AG04450 (cell line): ENCODE measurements at places on chromosomes 3 and 15.

- no peak for DNase-seq
Measured at GRCh38 chr15:39583596-39584265, 2.9 kb downstream of the THBS1 start.

GRCh38 chr3:35184775-35185174, 454.6 kb upstream of the ARPP21 start:
- DNase-seq, result no peak

- DNase-seq, result no peak
Measured at GRCh38 chr3:169179321-169179720, 484.2 kb downstream of the MECOM start.

GRCh38 chr15:75193272-75193671, 8.4 kb upstream of the C15orf39 start:
- DNase-seq, result no peak

GRCh38 chr3:5304789-5305683, 117.5 kb downstream of the EDEM1 start:
- no peak for DNase-seq

DNA sequence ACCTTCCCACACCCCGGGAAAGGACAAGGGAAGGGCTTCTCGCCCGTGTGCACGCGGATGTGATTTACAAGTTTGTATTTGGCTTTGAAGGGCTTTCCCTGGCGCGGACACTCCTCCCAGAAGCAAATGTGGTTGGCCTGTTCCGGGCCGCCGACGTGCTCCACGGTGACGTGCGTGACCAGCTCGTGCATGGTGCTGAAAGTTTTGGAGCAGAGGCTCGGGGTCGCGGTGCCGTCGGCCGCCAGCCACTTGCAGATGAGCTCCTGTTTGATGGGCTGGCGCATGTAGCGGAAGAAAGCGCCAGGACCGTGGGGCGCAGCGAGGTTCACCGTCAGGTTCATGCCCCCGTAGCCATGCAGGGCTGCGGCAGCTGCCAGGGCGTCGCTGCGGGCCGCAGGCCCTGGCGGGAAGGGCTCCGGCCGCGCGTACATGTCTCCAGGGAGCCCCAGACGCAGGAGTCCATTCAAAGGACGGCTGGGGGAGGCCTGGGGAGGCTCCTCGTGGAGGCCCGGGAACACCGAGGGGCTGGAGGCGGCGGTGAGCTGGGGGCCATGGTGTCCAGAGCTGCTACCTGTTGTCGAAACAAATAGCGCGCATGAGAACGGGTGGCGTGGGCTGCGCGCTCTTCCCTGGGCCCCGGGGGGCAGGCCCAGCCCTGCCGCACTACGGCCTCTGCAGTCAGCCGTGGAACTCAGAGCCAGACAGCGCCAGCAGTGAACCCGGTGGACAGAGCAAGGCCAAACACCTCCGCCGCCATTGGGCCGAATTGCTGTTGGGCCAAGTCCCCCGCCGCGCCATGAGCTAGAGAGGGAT, 10.2 kb downstream of the ZIC4 start:
- no peak for DNase-seq

- DNase-seq, result no peak
Measured at GRCh38 chr3:52407779-52408178, 37.1 kb downstream of the SEMA3G start.

GRCh38 chr3:13509059-13509815, 29.1 kb downstream of the HDAC11 start:
- DNase-seq, result no peak

DNA sequence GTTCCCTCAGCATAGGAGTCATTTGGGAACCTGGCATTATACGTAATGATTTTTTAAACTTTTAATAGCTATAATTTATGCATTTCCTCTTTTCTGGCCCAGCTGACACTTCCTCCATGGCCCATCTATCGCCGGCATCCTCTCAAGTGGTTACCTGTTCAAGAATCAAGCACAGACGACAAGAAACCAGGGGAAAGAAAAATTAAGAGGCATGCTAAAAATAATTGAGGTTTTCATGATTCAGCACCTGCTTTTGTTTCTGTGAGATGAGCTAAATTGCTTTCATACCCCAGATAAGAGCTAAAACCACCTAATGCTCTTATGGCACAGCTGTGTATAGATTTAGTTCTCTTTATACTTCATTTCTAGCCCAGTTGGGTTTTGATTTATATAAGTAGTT, 1.7 kb downstream of the SPCS1 start:
- DNase-seq, result no peak

DNA sequence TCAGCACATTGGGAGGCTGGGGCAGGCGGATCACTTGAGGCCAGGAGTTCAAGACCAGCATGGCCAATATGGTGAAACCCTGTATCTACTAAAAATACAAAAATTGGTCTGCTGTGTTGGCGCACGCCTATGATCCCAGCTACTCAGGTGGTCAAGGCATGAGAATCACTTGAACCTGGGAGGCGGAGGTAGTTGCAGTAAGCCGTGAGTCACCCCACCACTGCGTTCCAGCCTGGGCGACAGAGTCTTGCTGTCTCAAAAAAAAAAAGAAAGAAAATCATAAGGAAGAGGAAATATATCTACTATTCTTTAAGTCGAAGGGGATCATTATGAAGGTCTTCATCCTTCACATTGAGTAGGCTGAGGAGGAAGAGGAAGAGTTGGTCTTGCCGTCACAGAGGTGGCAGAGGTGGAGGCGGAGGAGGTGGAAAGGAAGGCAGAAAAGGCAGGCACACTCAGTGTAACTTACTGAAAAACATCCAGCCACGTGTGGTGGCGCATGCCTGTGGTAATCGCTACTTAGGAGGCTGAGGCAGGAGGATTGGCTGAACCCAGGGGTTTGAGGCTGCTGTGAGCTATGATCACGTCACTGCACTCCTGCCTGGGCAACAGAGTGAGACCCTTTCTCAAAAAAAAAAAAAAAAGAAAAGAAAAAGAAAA, 14.2 kb downstream of the CSK start:
- DNase-seq, result no peak

GRCh38 chr3:52771334-52771681, 568 bp upstream of the NEK4 start:
- DNase-seq, result no peak

DNA sequence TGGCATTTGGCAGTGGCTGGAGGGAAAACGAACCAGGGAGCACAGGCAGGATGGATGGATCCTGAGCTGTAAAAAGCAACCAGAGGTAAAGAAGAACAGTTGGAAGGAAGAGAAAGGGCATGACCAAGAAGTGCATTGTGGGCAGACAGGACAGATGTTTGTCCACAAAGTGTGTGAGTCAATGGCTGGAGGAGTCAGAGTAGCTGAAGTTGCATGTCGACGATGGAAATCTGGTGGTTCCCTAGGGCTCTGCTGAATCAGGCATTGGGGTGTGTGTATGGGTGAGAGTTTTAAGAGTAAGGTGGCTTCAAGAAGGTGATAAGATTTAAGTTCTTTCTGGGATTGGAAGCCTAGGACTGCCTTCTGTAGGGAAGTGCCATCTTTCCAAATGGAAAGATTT, 214.0 kb upstream of the BHLHE40 start:
- no peak for DNase-seq

GRCh38 chr3:16090706-16091105, 83.8 kb upstream of the GALNT15 start:
- no peak for DNase-seq

DNA sequence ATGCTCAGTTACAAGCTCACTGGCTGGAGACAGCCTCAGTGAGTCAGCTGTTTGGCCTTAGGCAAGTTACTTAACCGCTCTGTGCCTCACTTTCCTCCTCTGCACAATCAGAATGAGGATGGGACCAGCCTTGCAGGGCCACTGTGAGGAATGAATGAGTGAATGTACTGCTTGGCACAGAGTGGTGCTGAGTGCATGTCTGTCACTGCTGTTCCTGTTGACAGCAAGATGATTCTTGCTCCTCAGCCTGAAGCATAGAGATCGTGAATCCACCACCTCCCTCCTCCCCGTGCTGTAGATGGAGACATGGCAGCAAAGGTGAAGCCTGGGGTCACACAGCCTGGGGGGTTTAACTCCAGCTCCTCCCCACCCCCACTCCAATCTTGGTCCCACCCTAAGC, 14.6 kb upstream of the GRIP2 start:
- DNase-seq, result no peak

- no peak for DNase-seq
Measured at GRCh38 chr3:9930804-9931418, 2.7 kb upstream of the CRELD1 start.

GRCh38 chr15:90286678-90287077, 21.2 kb downstream of the NGRN start:
- DNase-seq, result no peak

DNA sequence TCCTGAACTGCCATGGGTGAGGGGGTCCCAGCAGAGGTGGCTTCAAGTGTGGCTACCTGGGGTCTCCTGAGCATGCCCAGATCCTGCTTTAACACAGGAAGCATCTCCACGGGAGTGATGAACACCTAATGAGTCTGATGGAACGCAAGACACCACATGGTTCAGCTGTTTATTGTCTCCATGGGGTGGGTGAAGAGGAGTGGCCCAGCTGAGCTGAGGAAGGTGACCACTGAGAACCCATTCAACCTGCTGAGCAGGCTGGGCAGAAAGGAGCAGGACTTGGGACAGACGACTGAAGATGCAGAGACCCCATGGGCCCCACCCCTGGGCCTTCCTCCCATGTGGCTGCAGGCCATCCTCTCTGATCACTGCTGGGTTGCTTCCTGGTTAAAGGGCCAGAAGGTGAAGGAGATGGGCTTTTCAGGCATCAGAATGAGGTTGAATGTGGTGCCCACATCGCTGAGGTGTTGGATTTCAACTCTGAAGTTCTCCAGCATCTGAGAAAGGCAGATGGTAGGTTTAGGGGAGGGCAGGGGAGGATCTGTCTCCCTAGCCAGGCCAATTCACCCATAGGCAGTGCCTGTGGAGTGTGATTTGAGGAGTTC, 29.7 kb downstream of the CYP11A1 start:
- no peak for DNase-seq

- no peak for DNase-seq
Measured at GRCh38 chr15:94535298-94536048, 304.1 kb downstream of the MCTP2 start.

GRCh38 chr15:79051941-79052731, 38.4 kb downstream of the RASGRF1 start:
- no peak for DNase-seq

GRCh38 chr3:98457543-98457942, 5.5 kb upstream of the OR5K1 start:
- DNase-seq, result no peak

DNA sequence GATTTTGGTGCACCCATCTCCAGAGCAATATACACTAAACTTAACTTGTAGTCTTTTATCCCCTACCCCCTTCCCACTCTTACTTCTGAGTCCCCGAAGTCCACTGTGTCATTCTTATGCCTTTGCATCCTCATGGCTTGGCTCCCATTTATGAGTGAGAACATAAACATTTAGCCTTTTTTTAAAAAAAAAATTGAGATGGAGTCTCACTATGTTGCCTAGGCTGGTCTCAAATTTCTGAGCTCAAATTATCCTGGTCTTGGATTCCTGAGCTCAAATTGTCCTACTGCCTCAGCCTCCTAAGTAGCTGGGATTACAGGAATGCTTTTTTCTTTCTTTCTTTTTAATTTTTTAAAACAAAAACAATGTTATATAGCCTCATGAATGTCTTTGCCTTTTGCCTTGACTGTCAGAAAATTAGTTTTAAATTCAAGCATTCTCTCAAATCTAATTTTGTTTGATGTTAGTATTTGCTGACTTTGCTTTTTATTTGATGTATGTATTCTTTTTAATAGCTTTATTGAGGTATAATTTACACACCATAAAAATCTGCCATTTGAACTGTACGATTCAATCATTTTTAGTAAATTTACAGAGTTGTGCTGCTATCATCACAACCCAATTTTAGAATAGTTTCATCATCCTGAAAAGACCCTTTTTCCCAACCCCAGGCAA, 46.9 kb downstream of the NFKBIZ start:
- no peak for DNase-seq

DNA sequence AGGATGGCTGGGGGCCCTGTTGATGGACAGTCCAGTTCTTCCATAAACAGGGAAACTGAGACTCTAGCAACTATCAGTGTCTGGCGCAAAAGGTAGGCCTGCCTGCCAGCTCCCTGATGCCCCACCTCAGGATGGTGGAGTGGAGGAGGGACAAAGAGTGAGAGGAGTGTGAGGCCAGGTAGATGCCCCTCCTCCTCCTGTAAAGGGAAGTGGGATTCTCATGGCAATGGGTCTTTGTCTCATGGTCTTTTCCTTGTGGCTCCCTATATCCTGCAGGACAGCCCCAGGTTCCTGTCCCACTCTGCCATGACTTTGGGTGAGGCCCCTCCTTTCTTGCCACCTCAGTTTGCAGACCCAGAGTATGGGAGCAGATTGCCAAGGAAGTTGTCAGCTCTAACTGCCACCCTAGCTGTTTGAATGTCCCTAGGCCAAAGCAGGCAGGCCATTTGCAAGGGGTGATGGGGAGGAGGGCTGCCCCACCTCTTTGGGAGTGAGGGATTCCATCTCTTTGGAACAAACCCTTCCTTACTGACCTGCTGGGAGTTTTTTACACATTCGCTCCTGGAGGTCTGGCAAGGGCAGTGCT, 2.8 kb upstream of the DNAH1 start:
- no peak for DNase-seq

GRCh38 chr15:63502843-63503738, 1.3 kb upstream of the USP3 start:
- DNase-seq, result peak; percentile 70

- DNase-seq, result no peak
Measured at GRCh38 chr3:62370112-62370857, 3.1 kb downstream of the FEZF2 start.

- no peak for DNase-seq
Measured at GRCh38 chr3:49456466-49456865, 13.6 kb upstream of the DAG1 start.

DNA sequence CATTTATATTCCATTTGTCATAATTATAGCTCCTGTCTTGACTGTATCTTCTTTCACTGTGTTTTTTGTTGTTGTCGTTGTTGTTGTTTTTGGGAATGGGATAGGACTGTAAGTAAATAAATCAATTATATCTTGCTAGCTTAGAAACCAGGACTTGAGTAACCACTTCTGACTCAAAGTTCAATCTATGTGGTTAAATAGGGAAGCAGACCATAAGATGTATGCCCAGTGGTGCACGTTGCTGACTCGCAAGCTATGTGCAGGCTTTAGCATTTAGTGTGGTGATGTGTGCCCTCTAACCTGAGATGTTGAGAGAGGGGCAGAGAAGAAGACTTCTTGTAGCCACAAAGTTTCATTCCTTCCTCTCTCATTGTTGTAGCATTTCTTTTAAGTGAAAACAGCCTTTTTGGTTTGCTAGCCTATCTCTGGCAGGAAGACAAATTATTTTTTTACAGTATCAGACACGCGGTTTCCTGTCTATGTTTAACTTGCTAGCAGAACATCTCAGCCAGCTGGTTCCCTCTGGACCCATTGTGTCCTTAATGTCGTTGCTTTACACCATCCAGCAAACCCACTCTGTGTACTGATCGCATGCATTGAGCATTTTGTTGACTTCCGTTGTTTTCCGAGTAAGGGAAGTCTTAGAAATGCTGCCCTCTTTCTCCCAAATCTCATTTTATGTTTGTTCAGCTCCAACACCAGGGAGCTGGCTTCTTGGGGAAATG, 52.1 kb downstream of the TGFBR2 start:
- peak; percentile 43 for DNase-seq

GRCh38 chr3:136909187-136909586, 47.2 kb downstream of the NCK1 start:
- DNase-seq, result no peak
